ENCODE measurements at places on chromosomes 16 and 17.
A peak's percentile ranks its signal among the peaks of the same experiment; 100 is the strongest.

DNA sequence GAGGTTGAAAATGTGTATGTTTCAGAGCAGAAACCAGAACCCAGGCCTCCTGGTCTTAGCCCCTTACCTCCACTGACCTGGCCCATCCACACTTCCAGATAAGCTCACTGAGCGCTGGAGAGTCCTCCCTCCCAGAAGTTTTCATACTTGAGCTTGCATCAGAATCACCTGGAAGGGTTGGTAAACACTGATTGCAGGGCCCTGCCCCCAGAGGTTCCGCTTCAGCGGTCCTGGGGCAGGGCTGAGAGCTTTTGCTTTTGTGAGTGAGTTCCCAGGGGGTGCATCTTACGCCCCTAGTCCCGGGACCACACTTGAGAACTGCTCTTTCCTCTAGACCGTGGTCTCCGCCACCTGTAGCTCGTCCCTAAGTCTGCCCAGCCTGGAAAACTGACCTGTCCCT lies 20.6 kb downstream of the TTYH2 start:
- no peak for DNase-seq

DNA sequence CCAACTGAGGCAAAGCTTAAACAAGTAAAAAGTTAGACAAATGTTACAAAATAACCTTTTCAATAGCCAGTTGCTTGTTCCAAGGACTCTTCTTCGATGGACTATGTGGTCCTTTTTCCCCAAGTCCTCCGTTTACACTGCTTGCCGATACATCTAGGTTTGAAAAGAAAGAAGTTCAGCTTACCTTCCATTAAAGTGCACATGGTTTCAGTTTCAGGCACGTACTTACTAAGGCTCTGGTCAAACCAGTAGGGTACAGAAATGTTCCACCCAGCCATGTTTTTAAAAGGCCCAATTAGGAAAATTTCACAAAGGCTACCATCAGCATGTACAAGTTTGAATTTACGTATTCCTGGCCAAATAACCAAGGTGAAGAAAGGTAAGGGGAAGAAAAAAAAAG lies 2.1 kb downstream of the SRSF2 start:
- DNase-seq = peak; percentile 52

GRCh38 chr17:6061290-6061689 lies 8.9 kb upstream of the WSCD1 start:
- peak; percentile 71 for DNase-seq

DNA sequence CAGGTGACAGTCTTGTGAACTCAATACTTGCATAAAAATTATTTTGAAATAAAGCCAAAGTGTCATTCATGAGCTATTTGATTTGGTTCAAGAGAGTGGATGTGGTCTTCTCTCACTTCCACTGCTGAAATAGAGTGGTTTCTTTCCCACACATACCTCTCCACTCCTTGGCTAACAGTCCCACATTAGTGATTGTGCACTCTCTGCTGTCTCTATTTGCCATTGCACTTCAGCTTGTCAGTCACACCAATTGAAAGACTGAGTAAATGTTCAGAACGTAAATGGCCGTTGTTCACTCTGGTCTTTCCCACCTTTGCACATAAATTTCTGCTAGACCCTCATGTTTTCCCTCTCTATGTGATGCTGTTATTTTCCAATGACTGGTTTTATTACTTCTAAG lies 197.5 kb downstream of the FTO start:
- DNase-seq = no peak

DNA sequence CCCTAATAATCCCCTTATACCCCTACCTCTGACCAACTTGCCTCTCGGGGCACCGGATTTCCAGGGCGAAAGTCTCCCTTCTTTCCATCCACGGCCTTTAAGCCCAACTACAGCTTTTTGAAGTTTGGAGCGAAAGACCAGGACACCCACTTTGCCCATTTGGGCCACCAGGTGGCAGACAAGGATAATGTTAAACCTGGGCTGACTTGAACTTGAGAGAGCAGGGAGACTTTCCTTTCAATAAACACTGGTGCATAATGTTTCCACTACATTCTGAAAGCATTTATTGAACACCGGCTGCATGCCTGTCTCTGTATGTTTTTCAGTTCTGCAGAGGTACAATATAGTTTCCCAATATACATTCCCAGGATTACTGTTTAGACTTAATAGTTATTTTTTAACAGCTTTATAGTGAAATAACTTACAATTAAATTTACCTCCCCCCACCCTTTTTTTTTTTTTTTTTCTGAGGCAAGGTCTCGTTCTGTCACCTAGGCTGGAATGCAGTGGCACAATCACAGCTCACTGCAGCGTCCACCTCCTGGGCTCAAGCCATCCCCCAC lies 6.9 kb upstream of the CES3 start:
- DNase-seq = peak; percentile 77

- peak; percentile 19 for DNase-seq
Observed at GRCh38 chr16:53726625-53727024, 22.7 kb downstream of the FTO start.

Data from EL (cell line).